ENCODE measurements at places on chromosomes 6 and 20.

GRCh38 chr6:119348096-119348747 is 1.3 kb downstream of the MAN1A1 start:
- DNase-seq = peak; percentile 42

- no peak for DNase-seq
Observed at GRCh38 chr6:137489046-137490005, 4.9 kb downstream of the OLIG3 start.

- no peak for DNase-seq
Observed at GRCh38 chr20:21353236-21353635, 44.1 kb downstream of the NKX2-4 start.

DNA sequence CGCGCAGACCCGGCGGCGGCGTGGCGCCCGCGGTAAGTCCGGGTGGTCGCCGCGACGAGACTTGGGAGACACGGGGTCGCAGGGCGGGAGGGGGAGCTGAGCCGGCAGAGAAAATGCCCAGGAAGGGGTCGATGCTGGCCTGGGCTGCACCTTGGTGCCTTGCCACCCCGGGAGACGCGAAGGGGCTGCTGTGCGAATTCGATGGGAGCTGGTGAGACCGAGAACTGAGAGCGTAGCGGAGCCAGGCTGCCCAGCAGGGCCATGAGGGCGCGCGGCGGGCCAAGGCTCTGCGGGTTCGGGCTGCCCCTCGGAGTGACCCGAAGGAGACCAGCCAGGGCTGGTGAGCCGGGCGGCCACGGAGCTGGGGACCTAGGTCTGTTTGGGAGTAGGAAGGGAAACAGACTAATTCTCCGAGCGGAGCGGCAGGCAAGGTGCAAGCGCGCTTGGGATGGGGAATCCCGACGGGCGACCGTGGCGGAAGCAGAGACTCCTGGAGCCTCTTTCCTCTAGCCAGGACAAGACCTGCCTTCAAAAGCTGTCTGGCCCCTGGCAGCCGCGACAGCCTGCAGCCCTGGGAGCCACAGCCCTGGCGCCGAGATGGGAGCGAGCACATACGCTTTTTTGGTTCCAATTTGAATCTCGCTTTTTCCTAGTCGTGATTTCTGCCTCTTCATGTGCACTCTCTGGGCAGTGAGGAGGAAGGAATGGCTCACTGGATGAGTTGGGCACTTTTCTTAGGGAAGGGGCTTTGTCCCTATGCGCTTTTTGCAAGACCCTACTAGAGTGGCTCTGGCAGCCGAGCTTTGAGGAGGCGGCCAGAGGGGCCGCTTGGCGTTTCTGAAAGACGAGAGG is 691 bp downstream of the SYNDIG1 start:
- DNase-seq = peak; percentile 66

DNA sequence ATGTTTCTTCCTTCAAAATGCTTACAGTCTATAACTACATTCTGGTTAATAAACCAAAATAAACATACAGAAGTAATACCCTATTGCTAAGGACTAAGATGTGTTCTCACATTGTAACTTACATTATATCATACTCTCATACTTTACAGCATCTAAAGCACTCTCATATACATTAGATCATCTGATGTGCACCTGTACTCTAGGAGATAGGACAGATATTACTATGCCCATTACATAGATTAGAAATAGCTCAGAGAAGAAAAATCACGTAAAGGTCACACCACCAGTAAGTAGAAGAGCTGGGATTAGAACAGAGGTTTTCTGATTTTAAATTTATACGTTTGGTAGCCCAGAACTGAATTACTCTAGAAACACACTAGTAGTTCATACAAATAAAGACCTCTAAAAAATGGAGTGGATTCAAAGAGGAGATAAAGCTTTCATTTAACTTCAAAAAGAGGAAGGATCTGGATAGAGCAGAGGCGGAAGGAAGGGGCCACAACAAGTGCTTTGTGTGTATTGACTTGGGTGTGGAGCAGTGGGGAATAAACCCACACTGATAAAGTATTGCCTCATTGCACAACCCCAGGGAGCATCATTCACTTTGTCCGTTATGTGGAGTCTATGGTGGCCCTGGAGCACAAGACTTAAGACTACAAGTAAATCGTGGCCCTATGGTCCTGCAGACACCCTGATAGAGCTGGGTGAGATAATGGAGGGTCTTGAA is 30.9 kb downstream of the SLC2A12 start:
- no peak for DNase-seq

DNA sequence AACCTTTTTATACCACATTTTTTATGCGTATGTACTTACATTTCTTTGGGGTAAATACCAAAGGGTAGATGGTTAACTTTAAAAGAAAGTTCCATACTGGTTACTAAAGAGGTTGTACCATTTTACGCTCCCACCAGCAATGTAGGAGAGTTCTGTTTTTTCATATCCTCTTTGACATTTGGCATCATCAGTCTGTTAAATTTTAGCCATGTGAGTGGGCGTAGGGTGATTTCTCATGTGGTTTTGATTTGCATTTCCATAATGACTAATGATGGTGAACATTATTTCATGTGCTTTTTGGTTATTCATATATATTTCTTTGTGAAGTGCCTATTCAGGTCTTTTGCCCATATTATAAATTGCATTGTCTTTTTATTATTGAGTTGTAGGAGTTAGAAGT is 194.2 kb downstream of the PRL start:
- no peak for DNase-seq

DNA sequence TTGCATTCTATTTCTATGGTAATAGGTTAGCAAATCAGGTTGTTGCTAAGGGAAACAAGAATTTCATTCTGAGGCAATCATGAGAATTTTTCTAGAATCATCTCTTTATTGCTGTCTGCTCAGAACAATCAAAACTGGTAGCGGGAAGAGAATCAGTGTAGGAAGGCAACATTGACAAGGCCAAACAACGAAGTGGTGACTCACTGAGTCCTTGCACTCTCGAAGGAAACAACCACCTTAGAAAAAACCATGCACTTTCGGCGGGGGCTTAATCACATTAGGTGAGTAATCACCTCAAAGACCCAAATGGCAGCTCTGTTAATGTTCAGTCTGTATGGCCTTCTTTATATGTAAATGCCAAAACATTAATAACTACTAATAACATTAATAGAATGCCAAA is 78.8 kb upstream of the MAP7 start:
- no peak for DNase-seq

GRCh38 chr6:163764565-163764964 is 350.0 kb downstream of the QKI start:
- no peak for DNase-seq

GRCh38 chr20:57329608-57330221 is at the start of gene SPO11:
Gene SPO11 (plus strand): TSS chr20:57329803. CDS start chr20:57329868, 65 bp downstream.
- peak; percentile 13 for DNase-seq

DNA sequence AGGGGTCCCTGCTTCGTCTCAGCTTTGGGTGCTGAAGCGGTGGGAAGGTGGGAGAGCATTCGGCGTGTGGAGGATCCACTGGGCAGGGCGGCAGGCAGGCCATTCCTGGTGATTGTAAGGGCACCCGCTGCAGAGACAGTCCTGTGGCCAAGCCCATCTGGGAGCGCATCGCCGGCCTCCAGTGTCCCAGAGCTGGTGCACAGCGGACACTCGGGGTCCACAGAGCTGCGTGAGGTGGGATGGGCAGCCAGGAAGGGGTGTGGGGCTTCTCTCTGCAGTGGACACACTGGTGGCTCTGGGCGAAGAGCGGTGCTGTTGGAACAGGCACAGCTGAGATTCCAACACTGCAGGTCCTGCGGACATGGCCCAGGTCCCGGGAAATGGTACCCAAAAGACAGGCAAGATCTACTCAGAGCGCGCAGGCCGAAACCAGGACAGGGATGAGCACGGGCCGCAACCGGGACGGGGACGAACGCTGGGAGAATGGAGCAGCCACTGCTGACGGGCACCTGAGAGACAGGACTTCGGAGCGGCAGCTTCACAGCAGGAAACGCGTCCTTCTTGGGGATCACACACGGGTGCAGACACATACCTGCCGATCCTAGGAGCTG is 188.2 kb downstream of the ERMARD start:
- no peak for DNase-seq

DNA sequence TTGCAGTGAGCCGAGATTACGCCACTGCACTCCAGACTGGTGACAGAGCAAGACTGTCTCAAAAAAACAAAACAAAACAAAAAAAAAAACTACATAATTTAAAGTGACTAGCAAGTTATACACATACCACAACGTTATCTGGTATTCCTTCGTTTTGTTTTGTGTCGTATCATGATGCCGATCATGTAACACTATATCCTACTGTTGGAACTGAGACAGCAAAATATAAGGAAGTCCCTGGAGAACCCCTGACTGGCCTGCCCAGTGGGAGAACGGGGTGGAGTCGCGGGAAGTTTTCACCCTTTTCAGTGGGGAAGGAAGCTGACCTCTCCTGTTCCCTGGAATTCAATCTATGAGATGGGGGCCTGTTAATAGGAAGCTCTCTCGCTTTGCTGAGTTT is 15.1 kb downstream of the SOX4 start:
- no peak for DNase-seq

Data from NCI-H345 (cell line).